ENCODE measurements at places on chromosomes 13 and 19.

GRCh38 chr19:36203293-36203692, 11.2 kb downstream of the ZNF565 start:
- DNase-seq, result no peak

- no peak for DNase-seq
Measured at GRCh38 chr13:26881154-26881553, 120.6 kb upstream of the GPR12 start.

DNA sequence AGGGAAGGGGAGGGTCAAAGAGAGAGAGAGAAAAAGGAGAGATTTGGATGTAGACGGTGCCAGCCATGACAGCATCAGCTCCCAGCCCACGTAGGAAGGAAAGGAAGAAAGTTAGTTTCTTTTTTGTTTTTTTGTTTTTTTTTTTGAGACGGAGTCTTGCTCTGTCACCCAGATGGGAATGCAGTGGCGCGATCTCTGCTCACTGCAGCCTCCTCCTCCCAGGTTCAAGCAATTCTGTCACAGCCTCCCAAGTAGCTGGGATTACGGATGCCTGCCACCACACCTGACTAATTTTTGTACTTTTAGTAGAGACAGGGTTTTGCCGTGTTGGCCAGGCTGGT, 27.6 kb downstream of the ELL start:
- DNase-seq, result no peak

- no peak for DNase-seq
Measured at GRCh38 chr19:5541456-5541855, 26.3 kb downstream of the TINCR start.

GRCh38 chr13:72970301-72970880, 88.4 kb upstream of the KLF5 start:
- no peak for DNase-seq

- no peak for DNase-seq
Measured at GRCh38 chr13:84405286-84405685, 523.0 kb upstream of the SLITRK1 start.

Measured in nephron progenitor cell (in vitro differentiated cells).